ENCODE measurements at places on chromosomes 4 and X.

DNA sequence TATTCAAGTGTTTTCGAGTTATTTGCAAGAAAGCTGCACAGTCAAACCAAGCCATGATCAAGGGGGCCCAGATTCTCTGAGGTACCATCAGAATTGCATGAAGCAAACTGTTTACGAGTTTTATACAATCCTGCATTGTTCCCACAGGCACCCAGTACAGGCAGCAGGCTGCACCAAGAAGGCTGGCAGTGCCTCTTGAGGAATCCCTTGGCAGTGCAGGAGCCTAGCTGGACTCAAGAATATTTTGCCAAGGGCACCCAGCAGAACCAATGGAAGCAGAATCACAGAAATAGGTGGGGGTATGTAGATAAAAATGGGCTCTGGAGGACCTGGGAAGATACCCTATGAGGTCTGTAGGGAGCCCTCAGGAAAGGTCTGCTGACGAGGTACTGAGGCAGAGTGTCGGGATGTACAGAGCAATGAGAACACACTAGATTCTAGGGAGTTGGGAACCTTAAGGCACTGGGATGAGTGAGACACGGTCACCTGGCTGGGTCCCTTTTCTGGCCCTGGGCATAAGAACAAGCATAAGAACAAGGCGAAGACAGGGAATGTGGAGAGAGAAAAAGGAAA lies 2.5 kb upstream of the PLP1 start:
- DNase-seq = peak; percentile 25

DNA sequence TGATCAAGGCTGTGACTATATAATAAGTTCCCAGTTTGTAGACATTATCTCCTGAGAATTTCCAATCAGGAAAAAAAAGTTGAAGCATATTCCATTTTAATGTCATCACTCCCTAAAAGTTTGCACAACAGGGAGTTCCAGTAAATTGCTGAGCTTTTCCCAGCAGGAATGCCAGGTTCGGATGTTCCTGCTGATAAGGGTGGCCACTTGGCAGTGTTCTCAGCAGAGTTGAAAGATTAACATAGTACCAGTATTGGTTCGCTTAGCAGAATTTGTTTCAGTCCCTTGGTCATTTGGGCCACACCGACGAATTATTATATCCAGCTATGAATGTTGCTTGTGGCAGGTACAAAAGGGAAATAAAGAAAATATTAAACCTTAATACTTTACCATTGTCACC lies 5.2 kb upstream of the CXCL2 start:
- DNase-seq = no peak

- peak; percentile 94 for DNase-seq
Measured at GRCh38 chr4:170007113-170007512, 19.1 kb downstream of the MFAP3L start.

GRCh38 chr4:92433272-92433758 lies 129.5 kb downstream of the GRID2 start:
- DNase-seq = no peak

DNA sequence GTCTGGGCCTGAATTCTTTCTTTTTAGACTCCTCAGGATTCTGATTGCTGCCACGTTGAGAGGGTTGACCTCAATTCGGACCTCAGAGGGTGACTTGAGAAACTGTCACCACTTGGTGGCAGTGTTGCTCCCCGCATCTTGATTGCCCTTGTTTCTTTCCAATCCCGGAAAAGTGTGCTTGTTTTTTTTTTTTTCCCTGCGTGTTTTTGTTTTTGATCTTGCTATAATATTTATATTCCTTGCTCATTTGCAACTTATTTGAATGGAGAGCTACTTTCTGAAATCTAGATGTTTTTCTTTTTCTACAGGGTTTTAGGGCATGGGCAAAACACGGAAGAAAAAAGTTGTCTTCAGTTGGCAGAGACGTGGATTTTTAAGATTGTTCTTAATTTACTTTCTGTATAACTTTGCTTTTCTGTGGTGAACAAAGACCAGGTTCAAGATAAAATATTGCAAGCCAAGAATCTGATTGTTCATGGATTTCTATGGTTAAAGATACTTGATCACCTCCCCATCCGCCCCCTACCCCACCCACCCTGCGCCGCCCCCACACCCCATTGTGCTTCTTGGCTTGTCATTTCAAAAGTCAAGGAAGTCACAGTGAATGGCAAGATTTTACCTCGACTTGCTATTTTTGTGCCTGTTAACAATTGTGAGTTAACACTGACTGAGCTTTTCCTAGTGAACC lies 102.0 kb downstream of the PTTG2 start:
- DNase-seq = peak; percentile 84

DNA sequence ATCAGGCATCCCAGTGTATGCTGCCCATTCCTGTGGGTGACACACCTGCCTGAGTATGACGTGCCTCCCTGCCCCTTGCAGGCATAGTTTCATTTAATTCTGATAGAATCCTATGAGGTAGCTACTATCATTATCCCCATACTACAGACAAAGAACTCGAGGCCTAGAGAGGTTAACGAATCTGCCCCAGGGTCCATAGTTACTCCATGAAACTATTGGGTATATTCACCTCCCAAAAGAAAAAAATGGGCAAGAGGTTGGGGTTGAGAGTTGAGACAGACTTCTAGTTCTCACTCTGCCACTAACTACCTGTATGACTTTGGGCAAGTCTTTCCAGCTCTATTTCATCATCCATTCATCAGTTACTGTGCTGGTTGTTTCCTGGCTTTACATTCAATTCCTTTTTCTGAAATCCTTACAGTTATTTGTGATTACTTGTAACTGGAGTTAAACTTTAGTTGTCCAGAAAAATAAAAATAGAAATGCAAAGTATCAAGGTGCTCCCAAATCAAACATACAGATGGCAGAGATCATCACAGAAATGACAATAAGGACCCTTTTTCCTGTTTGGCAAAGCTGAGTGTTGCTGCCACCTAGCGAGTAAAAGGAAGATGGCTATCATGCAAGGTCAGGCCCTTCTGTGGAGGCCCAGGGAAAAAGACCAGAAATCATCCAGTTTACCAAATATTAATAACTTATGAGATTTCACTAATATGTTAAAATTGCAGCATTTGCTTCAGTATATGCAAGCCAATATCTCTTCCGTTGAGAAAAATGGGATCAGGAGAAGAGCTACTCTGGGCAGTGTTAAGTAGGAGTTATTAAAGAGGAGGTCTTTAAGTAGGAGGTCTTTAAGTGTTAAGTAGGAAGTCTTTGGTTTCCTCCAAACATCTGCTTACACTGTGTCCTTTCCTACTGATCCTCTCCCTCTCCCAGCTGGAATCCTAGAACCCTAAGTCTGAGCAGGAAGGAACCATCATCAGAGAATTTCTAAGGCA lies 17.1 kb upstream of the MAP7D3 start:
- peak; percentile 44 for DNase-seq

- DNase-seq = no peak
Measured at GRCh38 chr4:71066737-71067716, 73.6 kb downstream of the DCK start.

DNA sequence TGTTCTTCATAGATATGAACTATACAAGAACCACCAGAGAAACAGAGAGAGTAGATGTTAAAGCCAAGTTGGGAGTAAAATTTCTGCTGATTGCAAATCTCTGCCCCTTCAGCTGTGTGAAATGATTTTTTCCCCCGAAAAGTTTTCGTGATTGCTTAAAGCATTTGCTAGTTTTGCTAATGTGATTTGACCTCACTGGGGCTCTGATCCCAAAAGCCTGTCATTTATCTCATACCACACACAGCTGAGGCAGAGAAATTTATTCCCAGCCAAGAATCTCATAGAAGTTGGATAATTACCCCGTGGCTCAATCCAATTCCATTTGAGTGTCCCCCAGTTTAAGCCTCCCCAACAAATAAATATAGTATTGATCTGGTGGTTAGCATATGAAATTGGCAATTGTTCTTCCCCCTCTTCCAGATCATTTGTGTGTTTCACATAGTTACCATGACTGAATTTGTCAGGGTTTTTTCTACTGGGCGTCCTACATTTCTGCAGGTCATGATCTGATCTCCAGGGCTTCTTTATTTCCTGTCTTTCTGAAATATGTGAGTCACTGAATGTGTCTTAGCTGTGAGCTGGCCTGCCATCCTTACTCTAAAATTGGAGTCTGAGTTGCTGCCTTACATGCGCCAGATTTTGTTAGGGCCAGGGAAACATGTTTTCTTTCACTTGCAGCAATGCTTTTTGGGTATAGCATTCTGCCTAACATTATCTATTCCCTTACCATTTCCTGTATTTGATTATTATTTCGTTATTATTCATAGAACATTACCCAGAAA lies 167.5 kb upstream of the FRMPD4 start:
- DNase-seq = no peak

GRCh38 chrX:124358800-124359383 lies 12.5 kb downstream of the SH2D1A start:
- no peak for DNase-seq

GRCh38 chrX:123108513-123109427 lies 75.3 kb upstream of the GRIA3 start:
- no peak for DNase-seq

Measured in hematopoietic multipotent progenitor cell treated with erythropoietin and hydrocortisone succinate and interleukin-3 and kit ligand, for 8 days (in vitro differentiated cells).